ENCODE measurements at places on chromosomes 12 and 14.
A peak's percentile ranks its signal among the peaks of the same experiment; 100 is the strongest.

- DNase-seq, result no peak
Measured at GRCh38 chr12:121628037-121628436, 1.7 kb downstream of the ORAI1 start.

DNA sequence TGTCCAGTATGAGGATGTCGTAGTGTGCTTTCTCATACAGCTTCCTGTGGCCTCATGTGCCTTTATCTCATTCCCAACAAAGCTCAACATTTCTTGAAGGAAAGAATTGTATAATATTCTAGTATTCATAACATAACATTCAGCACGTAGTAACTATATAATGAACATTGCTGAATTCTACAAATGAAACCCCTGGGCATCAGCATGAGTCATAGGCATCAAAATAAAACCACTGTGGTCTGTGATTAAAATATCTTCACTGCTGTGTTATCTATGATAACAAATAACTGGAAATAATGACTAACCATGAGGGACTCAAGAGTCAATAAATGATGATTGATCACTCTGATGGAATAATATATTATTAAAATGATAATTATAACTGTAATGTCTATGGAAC is 255.2 kb downstream of the EMP1 start:
- no peak for DNase-seq

- no peak for DNase-seq
Measured at GRCh38 chr12:41924111-41924510, 220.6 kb downstream of the GXYLT1 start.

- DNase-seq, result no peak
Measured at GRCh38 chr14:80215756-80216581, 4.7 kb upstream of the DIO2 start.

DNA sequence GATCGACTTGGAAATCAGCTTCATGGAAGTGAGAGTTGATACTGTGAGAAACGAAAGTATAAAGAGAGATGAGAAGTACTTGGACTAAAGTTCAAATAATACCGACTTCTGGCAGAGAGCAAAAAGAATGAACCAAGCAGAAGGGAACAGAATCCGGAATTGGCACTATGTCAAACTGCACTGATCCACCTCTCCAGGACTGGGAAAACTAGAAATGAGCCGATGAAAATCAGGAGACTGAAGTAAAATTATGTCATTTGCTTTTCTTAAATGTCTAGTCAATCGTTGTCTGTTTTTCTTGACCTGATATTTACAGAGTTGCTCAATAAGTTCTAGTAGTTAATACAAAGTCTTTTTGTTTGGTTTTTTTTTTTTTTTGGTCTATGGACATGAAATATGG is 163.0 kb upstream of the FOXG1 start:
- DNase-seq, result no peak

DNA sequence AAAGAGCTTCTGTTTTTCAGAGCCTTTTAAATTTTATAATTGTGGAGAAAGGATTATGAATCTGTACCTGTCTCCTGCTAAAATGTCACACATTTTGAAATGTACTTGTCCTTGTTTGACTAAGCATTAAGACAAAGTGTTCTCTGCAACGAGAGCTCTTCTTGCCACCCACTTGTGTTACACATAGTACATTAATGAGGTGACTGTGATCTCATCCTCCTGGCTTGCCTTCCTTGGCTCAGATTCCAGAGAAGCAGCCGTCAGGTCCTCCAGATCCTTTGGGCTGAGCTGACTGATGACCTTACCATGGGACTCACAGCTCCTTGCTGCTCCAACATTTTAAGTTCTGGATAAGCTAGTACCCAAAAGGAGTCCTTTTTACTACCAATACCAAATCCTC is 81.4 kb downstream of the BBS10 start:
- peak; percentile 33 for DNase-seq

DNA sequence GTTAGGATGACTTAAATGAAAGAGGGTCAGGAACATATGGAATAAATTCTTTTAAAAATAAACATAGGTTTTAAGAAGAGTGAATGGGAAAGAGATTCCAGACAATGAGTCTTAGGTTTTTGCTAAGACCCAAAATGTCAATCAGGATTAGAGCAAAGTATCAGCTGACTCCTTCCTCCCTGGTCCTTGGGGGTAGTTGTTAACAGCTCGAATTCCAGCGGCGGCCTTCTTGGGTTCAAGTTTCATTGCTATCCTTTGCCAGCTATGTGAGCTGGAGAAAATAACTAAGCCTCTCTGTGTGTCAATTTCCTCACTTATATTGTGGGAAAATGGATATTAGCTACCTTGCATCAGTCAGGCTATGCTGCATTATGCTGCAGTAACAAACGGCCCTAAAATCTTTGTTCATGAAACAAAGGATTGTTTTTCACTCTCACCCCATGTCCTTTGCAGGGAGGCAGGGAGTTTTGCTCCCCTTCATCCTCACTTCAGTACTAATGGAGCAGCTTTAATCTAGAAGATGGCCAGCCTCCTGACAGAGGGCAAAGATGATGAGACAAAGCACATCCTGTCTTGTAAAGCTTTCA is 83.8 kb upstream of the RFLNA start:
- no peak for DNase-seq

GRCh38 chr14:28057359-28058296 is 709.0 kb upstream of the FOXG1 start:
- no peak for DNase-seq

GRCh38 chr14:86798330-86798729 is 1194.7 kb downstream of the GALC start:
- no peak for DNase-seq

DNA sequence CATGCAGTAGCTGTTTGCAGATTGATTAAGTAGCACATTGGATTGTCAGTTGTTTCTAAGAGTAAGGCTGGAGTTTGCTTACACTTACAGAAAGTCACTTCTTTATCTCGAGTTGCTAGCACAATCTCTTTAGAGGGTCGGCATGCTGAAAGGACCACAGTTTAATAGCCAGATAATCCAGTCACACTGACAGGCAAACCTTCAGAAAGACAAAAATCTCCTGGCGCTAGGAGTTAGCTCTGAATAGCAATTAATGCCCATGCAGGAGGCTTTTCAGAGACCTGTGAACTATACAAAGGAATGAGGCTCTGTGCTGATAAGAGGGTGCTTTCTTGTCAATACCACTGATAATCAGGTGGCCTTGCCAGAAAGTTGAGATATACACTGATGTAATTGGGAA is 1043.0 kb downstream of the AACS start:
- DNase-seq, result no peak

DNA sequence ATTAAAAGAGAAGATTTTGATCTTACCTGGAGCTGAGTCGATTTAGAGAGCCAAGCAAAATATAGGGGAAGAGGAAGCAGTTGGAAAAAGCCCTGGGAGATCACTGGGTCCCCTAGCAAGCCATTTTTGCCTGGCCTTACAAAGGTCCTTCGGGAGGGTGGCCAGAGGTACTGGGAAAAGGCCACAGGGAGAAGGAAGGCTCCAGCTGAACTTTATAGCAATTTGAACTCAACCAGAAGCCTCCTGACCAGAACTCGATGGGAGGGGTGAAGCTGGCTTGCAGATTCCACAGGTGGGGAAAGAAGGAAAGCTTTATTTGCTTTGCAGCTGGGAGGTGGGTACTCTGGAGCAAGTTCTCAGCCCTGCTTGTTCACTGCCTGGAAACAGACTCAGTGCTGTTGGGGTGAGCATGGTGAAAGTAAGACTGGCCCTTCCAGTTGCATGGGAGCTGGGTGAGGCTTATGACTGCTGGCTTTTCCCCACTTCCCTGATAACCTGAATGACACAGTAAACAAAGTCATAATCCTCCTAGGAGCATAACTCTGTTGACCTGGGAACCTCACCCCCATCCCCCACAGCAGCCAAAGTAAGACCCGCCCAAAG is 855.8 kb downstream of the FSCB start:
- no peak for DNase-seq

DNA sequence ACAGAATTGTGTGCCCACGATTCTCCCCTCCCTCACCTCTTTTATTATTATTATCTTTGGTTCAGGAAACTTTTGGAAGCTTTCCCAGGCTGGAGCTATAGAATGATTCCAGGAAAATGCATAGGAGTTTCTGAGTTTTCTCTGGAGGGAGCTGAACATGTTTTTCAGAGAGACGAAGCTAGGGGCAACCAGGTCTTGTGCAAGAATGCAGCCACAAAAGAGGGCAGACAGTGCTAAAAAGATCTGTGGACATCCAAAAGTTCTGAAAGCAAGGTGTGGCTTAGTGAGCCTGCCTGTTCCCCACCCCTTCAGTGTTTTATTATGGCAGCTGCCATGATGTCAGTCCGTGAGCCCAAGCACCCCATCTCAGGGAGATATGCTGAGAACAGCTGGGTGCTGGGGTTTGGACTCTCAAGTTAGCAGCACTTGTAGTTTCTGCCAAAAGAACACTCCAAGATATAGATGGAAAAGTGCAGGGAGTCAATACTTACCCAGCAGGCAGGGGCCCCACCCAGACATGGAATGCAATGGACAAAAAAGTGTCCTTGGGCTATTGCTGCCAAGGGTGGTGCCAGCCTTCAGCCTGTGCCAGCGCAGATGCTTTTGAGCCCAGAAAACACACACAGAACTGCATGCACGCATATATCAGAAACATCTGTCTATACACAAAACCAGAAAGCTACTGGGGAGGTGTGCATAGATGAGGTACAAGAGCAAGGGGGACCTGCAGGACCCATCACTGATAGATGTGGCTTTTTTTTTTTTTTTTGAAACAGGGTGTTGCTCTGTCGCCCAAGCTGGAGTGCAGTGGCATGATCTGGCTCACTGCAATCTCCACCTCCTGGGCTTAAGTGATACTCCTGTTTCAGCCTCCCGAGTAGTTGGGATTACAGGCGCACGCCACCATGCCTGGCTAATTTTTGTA is 17.0 kb upstream of the IRF2BPL start:
- DNase-seq, result no peak

DNA sequence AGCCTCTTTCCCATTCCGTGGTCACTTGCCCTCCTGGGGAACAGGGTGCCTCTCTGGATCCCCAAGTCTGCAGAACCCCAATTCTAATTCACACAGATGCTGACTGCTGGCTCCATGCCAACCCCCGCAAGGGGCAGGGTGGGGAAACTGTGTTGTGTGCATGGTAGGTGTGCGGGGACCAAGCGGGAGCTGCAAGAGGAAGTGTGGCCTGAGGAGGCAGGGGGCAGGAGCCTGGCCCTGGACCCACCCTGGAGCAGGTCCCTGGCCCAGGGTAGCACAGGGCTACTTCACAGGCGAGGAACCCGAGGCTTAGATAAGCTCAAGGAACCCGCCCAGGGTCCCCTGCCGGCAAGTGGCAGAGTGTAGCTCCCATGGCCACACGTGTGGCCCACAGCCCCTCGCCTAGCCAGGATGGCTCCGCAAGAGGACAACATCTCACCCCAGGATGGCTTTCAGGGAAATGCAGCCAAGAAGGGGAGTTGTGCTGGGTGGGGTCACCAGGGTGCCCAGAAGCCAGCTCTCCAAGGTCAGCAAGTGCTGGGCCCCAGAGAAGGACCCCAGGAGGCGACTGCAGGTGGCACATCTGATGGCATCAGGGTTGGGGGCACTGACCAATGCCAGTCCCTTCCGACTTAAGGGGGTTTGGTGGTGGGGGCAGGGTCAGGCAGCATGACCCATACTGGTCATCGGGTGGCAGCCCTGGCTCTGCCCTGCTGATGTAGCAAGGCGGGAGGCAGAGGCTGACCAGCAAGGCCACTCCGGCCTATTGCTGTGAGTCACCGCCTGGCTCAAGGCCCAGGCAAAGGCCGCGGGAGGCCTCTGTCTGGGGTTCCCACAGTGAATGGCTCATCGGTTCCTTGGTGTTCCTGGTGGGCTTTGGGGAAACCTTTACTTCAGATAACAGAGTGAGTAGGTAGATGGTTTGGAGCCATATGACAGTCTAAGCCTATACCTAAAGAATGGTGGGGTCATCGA is 37.3 kb upstream of the EML1 start:
- peak; percentile 89 for DNase-seq

DNA sequence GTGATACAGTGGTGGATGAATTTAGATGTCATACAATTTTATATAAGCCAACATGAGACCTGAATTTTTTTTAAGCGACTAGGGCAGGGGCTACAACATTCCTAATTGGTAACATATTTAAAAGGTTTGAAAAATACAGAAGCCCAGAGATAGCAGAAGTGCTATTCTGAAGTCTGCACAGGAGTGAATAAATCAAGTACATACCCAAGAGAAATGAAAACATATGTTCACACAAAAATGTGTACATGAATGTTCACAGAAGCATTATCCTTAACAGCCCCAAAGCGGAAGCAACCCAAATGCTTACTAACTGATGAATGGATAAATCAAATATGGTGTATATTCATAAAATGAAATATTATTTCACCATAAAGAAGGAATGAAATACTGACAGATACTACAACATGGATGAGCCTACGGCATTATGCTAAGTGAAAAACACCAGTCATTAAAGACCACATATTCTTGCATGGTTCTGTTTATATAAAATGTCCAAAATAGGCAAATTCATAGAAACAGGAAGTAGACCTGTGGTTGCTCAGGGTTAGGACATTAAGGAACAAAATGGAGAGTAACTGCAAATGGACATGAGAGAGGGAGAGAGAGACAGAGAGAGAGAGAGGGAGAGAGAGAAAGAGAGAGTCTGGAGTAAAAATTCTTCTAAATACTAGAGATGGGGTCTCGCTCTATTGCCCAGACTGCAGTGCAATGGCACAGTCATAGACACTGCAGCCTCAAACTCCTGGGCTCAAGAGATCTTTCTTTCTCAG is 28.0 kb upstream of the GXYLT1 start:
- DNase-seq, result no peak

DNA sequence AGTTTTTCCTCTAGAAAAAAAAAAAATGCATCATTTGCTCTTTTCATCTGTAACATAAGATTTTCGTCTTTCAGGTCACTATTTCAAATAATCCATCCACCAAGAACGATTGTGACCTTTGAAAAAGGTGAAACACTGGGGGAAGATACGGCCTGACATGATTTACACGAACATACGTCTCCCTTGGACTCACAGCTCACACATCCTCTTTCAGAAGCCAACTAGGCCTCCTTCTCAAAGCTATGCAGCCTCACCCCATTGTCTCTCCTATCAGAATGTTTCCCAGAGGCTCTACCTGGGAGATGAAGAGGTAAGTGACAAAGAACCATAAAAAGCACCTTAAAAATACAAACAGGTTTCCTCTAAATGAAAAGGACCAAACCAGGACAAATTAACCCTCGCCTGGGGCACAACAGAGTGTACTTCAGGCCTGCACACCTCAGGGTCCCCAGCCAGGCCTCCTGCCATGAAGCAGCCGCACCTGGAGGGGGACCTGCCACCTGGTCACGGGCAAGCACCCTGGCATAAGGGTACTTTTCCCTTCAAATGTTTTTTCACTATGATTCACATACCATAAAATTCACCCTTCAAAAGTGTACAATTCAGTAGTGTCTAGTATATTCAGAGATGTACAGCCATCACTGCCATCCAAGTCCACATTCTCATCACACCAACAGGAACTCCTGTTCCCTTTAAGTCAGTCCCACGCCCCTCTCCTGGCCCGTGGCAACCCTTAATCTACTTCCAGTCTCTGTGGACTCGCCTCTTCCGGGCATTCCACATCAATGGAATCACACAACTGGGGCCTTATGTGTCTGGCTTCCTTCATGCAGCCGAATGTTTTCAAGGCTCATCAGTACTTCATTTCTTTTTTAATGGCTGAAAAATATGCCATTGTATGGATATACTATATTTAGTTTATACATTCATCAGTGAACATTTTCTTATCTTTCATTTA is 5.4 kb downstream of the SLC15A4 start:
- peak; percentile 67 for DNase-seq

- DNase-seq, result no peak
Measured at GRCh38 chr14:89617481-89618329, 200.7 kb upstream of the FOXN3 start.
